ENCODE measurements at places on chromosomes 12 and 14. TPM values are rescaled to one million over a fixed set of nuclear protein-coding genes. Genes with fewer than 3 reads are reported as not detected.

CARMIL3 gene
- total RNA-seq, result 0.14 TPM

CEP83 gene
- total RNA-seq, result 17.2 TPM

TAS2R7 gene
- not detected for total RNA-seq

- no peak for DNase-seq
Measured at GRCh38 chr12:110913119-110914056, 7.0 kb downstream of the MYL2 start.

- no peak for DNase-seq
Measured at GRCh38 chr14:45249856-45250575, 3.0 kb downstream of the MIS18BP1 start.

DNA sequence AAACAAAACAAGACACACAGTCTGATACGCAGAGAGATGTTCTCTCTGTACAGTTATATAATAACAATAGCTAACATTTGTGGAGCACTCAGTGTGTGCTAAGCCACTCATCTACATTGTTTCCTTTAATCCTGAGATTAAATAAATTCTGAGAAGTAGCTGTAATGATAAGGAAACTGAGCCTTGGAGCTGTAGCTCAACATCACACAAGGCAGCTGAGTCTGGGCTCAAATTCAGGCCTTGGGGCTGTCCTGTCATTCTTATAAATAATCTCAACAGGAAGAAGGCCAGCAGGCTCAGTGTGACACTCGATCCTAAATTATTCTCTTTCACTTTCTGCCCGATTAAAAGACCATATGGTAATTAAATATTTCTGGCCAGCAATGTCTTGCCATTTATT is 24.5 kb downstream of the CDKN1B start:
- no peak for DNase-seq

- no peak for DNase-seq
Measured at GRCh38 chr14:105857220-105857825, 330.9 kb downstream of the TMEM121 start.

- no peak for DNase-seq
Measured at GRCh38 chr12:5921027-5921909, 23.8 kb downstream of the ANO2 start.

DNA sequence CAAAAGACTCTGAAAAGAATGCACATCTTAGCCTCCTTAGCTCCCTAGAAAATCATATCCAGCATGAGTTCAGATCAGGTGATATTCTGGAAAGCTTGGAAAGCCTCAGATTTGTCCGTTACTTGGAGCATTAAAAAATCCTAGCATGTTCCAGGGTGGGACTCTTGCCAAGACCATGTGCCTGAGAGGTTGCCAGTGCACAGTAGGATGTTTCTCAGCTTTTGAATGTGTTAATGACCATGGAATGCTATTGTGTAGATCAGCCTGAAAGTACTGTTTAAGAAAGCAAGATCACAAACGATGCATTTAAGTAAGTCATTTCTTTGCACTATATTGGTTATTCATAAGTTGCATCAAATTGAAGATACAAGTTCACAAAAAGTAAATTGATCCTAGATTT is 230.5 kb downstream of the ETNK1 start:
- DNase-seq, result no peak

DNA sequence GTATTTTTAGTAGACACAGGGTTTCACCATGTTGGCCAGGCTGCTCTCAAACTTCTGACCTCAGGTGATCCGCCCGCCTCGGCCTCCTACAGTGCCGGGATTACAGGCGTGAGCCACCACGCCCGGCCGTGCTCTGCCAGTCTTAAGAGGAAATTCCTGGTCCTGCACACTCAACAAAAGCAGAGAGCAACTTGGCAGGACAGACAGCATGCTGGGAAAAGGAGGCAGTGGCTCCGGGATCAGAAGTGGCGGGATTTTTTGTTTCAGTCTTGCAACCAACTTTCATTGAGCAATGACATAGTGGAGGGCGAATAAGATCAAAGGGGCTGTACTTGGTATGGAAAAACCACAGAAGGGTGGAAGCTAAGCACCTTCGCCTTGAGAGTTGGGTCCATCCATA is 2.1 kb downstream of the CKAP4 start:
- no peak for DNase-seq

- no peak for DNase-seq
Measured at GRCh38 chr12:132137483-132138125, 6.5 kb downstream of the DDX51 start.

DNA sequence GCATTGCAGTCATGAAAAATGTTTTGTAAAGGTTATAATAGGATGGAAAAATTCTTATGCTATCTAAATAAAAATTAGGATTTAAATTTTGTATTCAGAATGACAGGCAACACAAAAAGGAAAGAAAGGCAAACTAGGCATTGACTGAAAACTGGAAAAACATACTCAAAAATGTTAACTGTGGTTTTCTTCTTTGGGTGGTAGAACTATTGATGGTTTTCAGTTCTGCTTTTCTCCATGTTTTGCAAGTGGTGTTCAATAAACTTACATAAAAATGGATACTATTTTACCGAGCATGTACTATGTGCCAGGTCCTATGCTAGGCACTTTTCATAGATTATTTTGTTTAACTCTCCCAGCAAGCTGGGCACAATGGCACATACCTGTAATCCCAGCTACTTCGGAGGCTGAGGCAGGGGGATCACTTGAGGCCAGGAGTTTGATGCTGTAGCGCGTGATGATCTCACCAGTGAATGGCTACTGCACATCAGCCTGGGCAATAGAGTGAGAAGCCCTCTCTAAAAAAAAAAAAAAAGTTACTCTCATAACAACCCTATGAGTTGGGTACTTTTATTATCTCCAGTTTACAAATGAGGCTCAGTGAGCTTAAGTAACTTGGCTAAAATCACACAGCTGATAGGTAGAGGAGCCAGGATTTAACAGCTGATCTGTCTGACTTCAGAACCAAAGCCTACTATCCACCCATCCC is 26.3 kb upstream of the TCP11L2 start:
- no peak for DNase-seq

DNA sequence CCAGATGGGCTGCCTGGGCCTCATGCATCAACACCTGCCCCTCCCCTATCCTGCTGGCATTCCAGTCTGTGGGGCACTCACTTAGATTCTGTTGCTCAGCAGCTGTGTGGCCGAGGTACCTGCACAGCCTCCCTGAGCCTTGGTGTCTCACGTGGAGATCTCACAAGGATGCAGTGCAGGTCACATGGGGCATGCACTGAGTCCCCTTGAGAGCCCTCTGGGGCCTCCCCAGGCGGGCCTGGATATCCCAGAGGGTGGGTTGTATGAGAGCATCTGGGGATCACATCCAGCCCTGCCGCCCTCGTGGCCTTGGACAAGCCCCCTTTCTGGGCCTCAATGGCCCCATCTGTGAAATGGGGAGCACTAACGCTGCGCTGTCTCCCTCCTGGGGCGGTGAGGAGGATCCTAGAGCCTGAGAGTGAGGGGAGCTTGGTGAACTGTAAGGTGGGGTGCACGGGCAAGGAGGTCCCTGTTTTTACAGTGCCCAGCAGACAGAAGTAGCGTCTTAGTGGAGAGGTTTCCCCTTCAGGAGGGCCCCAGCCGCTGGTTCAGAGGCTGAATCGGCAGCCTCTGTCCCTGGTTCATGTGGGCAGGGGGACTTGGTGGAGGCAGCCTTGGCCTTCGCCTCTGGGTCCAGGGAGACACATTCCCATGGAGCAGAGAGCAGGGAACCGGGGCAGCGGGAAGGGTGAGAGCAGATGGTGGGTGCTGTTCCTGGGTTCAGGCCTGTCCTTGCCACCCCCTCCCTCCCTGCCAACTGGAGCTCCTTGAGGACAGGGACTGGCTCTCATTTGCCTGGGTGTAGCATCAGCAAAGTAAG is 791 bp upstream of the SLC25A47 start:
- no peak for DNase-seq

DNA sequence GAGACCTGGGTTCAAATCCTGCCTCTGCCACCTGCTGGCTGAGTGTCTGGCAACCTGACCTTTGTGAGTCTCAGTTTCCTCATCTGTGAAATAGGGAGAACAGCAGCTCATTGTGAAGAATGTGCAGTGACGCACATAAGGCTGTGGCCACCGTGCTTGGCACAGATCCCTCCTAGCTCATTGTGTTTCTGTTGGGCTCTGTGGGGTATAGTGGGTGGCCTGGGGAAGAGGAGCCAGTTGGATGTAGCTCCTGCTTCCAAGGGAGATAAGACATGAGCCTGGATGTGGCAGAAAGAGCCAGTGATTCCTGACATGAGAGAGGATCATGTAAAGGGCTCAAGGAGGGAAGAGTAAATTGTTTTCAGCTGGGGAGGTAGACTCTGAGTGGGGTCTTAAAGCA is 120.0 kb downstream of the ESRRB start:
- DNase-seq, result no peak

- no peak for DNase-seq
Measured at GRCh38 chr14:90698379-90698869, 117.8 kb downstream of the TTC7B start.

DNA sequence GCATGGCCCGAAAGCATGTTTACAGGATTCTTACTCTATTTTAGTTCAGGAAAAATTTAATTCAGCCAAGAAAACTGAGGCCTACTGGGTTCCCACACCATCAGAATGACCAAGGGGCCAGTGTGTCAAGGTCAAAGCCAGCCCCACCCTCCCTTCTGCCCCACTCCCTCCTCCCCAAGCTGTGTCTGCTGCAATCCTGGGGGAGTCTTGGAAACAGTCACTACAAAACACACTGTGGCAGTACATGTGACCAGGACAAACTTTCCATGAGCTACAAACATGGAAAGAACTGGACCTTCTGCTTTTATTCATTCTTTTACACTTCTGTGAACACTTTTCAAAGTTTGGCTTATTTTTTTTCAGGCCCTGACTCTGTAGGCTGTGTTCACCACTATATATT is 1228.8 kb upstream of the TMEM132C start:
- DNase-seq, result no peak

Data from thoracic aorta (tissue), 2 donors.